ENCODE measurements at places on chromosomes 5 and 9.

DNA sequence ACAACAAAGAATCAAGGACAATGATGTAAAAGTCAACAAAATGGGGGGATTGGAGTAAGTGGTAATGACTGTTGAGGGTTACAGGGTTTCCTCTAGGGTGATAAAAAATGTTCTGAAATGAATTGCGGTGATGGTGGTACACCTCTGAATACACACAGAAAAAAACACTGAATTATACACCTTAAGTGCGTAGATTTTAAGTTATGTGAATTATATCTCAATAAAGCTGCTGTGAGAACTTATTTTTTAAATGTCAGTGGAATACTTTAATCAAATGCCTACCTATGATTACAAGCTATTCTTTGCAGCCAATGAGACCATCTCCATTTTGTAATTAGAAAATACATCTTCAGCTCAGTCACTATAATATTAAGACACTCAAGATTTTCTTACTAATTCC, 53.5 kb downstream of the ZNF608 start:
- DNase-seq: no peak

- no peak for DNase-seq
Observed at GRCh38 chr5:54742417-54742891, 224.9 kb downstream of the SNX18 start.

DNA sequence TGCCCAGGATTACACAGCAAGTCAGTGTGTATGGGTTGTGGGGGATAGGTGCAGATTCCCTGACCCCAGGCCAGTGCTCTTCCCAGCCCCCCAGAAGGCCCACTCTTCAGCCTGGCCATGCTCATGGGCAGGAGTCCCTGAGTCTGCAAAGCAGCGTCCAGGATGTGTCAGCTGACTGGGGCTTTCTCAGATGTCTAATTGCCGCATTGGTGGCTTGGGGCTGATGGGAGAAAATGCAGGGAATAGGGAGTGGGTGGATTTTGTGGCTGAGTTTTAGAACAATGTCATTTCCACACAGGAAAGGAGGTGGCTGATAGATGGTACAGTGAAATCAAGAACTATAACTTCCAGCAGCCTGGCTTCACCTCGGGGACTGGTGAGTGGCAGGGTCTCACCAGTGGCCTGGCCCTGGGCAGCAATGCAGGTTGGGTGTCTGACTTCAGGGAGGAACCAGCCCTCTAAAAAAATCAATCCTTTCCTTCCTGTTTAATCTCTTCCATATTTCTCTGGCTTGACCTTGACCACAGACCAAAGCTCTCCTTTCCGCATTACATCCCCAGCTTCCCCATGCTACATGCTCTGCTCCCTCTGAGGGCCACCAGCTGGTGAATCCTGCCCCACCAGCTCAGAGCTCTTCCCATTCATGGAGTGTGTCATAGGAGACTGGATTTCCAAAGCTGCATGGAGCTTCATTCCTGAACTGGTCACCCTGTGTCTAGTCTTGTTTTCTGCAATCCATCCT, 14.2 kb downstream of the GLIPR2 start:
- no peak for DNase-seq

DNA sequence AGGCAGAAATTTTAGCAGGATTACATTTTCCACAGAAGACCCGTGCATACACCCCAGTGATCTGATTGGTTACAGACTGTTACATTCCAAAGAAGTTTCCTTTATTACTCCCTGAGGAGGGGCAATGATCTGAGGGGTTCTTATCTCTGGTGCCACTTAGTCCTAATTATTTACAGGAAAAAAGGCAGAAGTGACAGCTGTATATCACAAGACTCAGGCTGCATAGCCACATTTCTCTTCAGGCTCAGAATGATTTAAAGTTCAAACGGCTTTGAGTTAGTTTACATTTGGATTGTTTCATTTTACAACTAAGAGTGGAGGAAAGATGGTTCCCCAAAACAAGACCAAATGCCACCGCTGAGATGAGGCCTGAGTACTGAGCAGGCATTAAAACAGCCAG, 17.3 kb downstream of the NAIF1 start:
- DNase-seq: no peak
